Stimulated activated memory B cell treated with anti-CD40 and anti-IgM and Interleukin-4, amounts not matched to agents 10 μg/mL and 1 μg/mL and 100 μg/mL, for 72 hours (primary cell): ENCODE measurements at places on chromosomes 3 and 15.

GRCh38 chr15:58014040-58014439, 51.5 kb downstream of the ALDH1A2 start:
- no peak for ATAC-seq

GRCh38 chr3:178456621-178457285, 79.5 kb upstream of the KCNMB2 start:
- no peak for ATAC-seq

DNA sequence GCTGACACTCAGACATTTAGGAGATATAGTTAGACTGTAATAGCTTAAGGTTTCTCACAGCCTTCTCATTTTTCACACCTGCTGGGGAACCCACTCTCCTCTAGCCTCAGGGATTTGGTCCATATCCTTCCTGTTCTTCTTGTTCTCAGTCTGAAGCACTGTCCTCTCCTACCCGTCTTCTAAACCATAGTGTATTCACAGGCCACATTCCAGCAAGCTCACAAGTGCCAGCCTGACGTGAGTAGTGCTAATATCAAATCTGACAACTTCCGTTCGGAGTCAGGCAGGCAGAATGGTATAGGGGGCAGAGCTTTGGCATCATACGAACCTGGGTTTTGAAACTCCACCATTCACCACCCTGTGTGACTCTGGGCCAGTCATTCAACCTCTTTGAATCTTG, 6.9 kb upstream of the CA12 start:
- no peak for ATAC-seq

- ATAC-seq = no peak
These were observed 25.2 kb downstream of the NR2F2 start for GRCh38 chr15:96355568-96356187.

DNA sequence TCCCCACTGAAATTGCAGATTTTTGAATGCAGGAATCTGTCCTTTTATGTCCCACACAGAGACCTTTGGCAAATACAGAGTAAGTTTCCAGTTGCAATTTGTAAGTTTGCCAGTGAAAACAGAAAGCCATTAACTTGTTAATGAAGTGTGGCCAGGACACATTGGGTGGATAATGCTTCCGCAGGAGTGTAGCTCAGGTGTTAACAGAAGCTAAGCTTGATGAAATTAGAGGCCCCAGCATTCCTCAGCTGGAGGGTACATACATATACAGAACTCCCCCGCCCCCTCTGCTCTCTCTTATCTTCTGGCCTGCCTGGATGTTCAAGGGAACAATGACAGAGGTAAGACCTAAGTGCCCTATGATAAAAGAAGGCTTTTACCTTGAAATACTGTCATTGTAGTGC, 8.1 kb upstream of the LRRC2 start:
- no peak for ATAC-seq

GRCh38 chr3:55143336-55143735, 215.5 kb upstream of the LRTM1 start:
- no peak for ATAC-seq

- no peak for ATAC-seq
These were observed 53.0 kb upstream of the ST3GAL6 start for GRCh38 chr3:98710067-98710659.

DNA sequence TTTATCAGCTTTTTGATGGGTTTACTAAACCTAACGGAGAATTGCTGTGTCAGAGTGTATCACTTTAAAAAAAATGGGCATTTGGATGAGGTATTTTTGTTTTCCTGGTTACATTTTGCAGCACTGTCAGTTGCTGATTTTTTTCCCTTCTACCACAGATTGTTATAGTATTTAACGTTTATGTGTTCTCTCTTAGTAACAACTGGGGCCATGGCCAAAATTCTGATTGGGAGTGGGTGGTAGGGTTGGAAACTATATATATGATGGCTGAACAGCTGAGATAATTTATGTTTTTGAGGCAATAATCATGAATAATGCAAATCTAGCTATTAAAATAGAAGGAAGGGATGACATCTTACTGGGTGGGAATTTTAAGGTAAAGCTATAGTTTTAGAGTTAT, 229.4 kb upstream of the SUCLG2 start:
- no peak for ATAC-seq

DNA sequence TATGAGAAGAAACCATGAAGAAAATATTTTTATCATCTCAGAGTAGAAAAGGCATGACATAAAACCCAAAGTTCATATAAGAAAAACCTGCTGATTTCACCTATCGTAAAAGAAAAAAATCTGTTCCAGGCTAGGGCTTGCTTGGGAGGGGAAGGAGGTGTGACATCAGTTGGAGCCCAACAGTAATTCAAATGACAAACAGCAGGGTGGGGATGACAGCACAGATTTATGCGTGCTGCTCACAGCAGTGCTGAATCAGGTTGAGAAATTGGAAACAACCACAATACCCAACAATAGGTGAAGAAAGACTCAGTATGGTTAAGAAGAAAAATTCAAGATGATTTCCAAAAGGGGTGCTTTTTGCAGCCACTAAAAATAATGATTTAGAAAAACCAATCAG, 172.4 kb downstream of the PDE8A start:
- ATAC-seq = no peak

GRCh38 chr3:41419809-41420208, 220.5 kb downstream of the CTNNB1 start:
- no peak for ATAC-seq

- ATAC-seq = no peak
These were observed 220.8 kb downstream of the MTHFS start for GRCh38 chr15:79675982-79676381.

DNA sequence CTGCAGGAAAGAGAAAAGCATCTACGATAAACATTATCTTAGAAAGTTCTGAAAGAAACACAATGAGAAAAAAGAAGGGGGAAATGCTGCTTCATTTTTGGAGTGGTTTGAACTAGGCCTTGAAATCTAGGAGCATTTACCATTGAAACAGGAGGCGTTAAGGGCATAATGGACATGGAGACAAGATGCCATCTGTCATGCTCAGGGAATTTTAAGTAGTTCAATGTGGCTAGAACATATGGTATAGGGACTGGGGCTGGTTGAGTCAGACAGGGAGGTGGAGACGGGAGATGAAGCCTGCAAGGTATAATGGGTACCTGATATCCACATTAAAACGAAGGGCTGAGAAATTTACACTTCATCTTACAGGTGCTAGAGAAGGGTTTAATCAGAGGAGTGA, 10.4 kb upstream of the PLAAT1 start:
- ATAC-seq = no peak

- ATAC-seq = no peak
These were observed 209.3 kb upstream of the FEZF2 start for GRCh38 chr3:62582495-62583172.

DNA sequence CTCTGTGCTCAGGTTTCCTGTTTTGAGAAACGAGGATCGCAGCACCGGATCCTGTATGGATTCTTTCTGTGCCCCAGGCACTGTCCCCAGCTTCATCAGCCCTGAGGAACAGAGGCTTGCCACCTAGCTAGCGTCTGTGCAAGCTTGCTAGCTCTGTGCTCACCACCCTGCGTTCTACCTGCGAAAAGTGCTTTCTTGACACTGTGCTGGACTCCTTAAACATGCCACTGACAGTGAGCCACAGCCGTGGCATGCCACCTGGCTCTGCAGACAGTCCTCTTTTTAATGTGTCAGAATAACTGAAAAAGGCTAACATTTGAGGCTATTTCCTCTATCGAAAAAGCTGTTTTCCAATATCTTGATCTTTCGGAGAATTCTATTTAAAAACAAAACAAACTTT, 1.4 kb downstream of the PGPEP1L start:
- ATAC-seq = no peak

DNA sequence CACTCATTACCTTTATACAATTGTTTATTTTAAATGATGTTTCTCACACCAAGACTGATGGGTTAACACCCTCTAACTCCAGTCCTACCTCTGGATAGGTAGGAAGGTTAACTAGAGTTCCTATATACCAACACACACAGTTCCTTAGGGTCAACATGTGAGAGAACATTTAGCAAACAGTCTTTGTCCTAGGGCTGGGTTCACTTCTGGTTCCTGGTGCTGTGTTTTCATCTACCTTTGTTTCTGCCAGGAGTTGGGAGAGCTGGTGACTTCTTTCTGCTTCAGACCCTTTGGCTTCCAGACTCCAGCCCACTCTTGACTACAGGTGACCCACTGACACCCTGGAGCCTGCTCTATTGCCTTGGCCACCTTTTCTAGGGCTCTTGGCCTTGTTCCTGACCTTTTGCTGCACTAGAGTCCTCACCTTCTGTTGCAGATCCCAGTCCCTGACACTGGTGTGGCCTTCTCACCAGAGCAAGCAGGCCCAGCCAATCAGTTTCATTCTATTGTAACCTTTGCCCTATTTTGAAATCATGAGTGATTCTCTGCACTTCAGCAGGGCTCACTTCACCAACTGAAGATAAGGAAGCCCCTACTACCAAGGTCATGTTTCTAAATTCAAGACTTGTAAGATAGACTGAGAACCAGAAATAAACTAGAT, 50.0 kb upstream of the SECISBP2L start:
- no peak for ATAC-seq

- ATAC-seq = no peak
These were observed 48.4 kb downstream of the C3orf38 start for GRCh38 chr3:88198121-88198520.

DNA sequence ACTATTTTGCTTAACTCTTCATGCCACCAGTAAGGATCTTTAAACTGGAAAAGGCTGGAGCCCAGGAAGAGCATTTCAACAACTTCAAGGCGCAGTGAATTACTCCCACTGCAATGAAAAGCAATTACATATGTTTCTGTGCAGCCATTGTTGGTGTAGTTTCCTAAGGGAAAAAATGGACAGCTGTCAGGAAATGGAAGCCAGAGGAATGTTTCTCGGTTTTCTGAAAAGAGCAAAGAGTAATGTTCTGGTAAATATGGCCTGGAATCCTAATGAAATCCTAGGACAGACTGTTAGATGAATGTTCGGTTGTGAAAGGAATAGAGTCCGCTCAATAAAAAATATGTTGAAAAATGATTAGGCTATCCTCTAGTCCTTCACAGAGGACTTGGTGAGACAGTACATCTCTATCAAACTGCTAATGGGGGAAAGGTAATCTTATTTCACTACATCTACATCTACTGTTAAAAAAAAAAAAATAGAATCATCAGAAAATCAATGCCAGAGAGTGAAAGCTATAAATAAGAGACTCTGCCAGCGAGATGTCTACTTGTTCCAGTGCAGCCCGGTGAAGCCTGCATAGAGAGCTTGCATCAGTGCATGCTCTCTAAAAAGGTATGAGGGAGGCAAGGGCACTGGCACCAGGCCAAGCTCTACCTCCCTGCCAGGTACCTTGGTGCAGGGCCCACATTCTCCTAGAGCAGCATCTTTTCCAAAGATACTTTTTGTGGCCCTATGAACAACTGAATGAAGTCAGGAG, 68.2 kb upstream of the TJP1 start:
- ATAC-seq = no peak

DNA sequence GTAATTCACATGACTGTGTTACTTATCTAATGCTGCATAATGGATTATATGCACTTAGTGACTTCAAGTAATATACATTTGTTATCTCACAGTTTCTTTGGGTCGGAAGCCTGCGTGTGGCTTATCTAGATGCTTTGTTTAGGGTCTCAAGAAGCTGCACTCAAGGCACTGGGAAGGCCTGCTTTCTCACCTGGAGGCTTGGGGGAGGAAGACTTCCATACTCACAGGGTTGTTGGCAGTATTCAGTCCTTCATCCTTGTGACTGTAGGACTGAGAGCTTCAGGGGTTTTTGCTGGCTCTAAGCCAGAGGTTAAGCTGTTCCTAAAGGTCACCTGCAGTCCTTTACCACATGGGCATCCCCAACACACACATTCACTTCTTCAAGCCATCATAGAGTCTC, 22.6 kb downstream of the TAFA4 start:
- no peak for ATAC-seq

DNA sequence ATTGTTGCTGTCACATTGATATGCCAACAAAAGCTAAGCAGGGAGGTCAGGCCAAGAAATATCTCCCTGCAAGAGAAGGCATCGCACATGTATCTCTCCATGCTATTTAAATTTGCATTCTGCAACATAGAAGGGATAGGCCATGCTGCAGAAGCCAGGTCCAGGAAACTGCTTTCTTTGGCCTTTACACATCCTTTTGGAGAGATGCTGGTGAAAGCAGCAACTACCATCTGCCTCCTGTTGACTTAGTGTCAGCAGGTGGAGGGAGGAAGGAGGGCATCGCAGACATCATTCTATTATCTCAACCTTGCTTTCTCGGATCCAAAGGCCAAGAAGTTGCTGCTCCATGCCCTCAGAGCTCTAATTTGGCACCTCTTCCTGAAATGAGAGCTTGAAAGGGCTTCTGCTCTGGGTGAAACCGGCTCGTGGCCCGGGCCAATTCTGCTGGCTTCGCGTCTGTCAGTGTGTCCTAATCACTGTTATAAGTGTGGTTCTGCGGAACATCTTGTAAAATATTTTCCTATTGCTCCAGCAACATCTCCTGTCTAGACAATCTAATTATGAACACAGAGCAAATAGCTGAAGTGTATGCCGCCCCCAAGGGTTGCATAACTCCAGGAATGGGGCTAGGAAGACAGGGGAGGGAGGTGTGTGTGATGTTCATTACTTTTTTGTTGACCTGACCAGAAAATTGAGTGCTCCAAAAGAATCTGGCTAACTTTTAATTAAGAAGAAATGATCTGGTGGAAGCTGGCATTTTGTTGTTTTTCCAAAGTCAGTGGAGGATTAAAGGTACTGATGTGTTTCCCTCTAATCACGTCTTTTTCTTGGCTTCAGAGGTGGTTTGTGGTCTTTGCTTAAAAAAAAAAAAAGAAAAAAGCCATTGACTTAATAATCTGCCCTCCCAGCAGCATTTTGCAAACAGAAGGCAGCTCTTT, 89.1 kb downstream of the TPRG1 start:
- no peak for ATAC-seq

- ATAC-seq = no peak
These were observed 187.2 kb downstream of the RORA start for GRCh38 chr15:61041886-61042285.

DNA sequence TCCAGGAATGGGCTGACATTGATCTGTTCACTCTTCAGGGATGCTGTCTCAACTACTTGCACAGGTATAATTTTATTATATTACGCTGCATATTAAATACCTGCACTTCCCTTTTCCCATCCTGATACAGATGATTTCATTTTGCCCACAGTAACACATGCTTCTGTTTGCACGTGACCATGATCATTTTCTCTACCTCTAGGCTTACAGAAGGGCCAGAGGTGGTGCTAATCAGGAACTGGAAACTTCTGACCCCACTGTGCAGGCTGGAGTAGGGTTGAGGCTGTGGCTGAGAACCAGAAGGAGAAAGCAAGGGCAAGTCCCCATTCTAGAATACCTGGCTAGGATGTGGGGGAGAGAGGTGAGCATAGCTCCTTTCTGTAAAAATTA, 304.8 kb downstream of the PTPRG start:
- no peak for ATAC-seq

GRCh38 chr15:33534642-33535041, 223.9 kb downstream of the RYR3 start:
- no peak for ATAC-seq

DNA sequence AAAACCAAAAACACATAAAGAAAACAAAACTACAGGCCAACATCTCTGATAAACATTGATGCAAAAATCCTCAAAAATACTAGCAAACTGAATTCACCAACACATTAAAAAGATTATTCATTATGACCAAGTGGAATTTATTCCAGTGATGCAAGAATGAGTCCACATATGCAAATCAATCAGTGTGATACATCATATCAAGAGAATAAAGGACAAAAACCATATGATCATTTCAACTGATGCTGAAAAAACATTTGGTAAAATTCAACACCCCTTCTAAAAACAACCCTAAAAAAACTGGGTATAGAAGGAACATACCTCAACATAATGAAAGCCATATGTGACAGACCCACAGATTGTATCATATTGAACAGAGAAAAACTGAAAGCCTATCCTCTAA, 265.6 kb upstream of the DCBLD2 start:
- no peak for ATAC-seq
